ENCODE measurements at places on chromosomes 4 and X. TPM values are rescaled to one million over a fixed set of nuclear protein-coding genes. Genes with fewer than 3 reads are reported as not detected.

GRCh38 chr4:48315728-48316630 lies 25.4 kb upstream of the SLAIN2 start:
- peak; percentile 58 for DNase-seq

DNA sequence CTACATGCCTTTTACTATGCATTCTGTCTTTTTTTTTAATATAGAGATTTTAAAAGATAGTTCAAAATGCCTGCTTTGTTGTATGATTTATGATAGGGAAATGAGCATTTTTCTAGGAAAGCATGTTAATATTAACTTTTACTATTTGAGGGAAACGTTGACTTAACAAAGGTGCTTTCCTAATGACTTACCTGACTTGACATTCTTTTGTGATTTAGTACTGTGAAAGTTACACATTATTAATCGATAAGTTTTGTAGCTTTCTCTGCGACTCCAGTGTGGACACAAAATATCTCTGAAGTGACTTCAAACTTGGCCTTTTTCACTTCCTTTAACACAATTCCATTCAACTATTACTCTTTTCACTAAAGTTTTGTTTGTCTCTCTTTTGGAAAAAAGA lies 184.3 kb downstream of the GC start:
- no peak for DNase-seq

DNA sequence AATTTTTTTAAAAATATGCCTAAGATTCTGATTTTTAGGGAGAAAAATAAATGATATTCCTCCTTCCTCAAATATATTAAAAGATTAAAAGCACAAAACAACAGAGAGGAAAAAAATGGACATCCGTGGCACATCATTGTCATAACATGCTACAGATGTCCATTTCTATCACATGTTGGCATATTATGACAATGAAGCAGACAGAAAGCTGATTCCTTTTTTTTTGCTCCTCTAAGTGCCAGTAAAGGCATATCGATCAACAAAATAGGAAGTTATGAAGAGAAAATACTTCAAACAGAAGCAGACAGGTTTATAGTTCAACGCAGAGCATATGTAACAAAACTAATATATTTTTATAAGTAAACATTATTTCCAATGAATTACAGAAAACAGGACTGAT lies 11.2 kb downstream of the KLHL8 start:
- DNase-seq = no peak

DNA sequence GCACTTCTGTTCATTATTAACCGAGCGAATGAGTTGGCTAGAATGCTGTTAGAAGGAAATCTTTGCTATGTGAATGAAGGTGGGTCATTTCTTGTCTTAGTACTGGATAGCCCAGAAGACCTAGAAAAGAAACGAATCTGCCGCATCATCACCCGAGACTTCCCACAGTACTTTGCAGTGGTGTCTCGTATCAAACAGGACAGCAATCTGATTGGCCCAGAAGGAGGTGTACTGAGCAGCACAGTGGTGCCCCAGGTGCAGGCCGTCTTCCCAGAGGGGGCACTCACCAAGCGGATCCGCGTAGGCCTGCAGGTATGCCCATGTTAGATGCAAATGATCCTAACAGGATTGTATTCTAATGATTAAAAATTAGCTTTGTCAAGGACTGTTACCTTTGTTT lies 286.3 kb downstream of the ANK2 start:
- no peak for DNase-seq

DNA sequence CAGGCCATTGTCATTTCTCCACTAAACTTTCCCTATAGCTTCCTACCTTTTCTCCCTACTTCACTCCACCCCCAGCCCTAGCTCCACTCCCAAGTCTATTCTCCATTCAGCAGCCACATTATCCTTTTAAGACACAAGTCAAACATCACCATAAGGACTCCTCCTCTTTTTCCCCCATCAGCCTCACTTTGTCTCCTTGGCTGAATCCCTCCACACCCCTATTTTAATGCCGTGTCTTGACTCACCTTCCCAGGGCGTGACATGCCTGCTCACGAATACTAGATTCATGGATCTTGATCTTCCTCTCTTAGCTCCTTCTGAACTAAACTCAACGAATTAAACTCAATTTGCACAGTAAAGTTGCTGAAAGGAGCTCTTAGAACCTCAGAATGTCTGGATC lies 281.9 kb downstream of the PTTG2 start:
- DNase-seq = no peak

RAB9B gene
- 2.2 TPM for total RNA-seq
